ENCODE measurements at places on chromosomes 4 and X.
A peak's percentile ranks its signal among the peaks of the same experiment; 100 is the strongest.

DNA sequence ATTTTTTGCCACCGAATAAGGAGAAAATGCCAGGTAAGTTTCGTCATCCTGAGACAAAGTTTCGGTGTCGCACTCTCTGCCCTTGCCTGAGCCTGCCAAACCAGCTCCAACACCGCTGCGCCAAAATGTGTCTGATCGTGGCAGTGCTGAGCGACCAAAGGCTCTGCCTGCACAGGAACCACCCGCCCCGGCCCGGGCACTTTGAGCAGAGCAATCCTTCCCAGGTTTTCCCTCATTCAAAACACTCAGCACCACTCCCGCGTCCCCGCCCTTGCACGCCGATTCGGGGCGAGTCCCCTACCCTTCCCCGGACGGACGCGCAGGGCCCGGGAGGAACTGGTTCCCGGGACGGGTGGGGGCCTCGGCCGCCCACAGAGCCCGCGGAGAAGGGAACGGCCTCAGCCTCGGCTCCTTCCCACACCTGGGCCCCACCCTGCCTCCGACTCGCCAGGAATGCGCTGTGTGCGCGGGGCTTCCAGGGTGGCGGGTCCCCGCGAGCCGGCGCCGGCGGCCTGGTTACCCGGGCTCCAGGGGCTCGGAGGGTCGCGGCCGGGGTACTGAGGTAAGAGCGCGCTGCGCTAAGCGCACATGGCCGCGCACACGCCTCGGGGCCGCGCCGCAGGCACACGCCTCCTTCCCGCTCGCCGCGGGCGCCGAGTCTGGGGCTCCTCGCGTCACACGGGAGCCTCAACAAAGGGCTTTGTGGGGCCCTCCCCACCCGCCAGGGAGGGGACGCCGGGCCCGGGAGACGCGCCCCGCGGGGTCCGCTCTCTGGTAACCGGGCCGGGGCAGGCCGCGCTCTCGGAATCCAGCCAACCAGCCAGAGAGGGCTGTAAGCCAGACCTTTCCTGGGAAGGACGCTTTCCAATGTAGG, at the start of gene C4orf36:
Gene C4orf36, minus strand, starts transcription at position 661 of the 874 bp plus-strand sequence. CDS start 902 bp downstream, outside the sequence.
- DNase-seq, result peak; percentile 88

- DNase-seq, result no peak
These were observed 32.3 kb downstream of the MAML3 start for GRCh38 chr4:140121646-140122045.

GRCh38 chr4:110005461-110006056, 92.9 kb downstream of the EGF start:
- peak; percentile 65 for DNase-seq

DNA sequence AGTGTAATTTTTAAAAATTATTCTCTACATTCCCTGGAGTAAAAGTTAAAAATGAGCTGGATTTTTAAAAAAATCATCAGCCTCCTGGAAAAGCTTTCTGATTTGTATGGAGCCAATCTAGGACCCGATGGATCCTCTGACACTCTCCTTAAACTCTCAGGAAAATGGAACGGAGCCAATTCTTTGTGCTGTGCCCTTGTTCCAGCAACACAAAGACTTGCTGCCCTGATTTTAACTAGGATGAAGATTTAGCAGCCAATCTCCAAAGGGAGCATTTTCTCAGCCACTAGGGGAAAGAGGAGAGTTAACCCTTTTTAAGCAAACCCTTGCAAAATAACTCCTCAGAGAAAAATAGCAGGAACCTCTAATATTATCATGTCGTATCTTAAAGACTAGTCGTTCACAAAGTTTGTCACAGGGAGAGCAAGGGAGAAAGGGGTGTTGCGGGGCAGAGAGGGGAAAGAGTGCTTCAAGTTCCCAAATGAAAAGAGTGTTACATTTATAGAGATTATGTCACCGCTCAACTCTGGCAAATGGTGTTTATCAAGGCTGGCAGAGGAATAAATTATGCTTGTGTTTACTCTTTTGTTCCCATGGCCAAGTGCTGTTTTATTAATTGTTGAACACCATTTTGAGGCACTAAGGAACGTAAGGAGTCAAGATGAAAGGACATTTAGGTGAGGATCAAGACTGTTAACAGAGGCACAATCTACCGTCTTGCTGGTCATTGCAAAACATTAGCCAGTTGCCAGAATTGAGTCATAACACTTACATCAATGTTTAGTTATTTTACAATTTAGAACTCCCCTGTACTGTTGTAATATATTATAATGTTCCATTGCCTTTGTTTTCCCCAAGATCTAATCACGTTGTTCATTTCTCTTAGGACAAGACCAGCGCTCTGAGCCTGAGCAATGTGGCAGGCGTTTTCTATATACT, 250.7 kb downstream of the THOC2 start:
- peak; percentile 21 for DNase-seq

GRCh38 chrX:139423186-139423585, 107.4 kb upstream of the F9 start:
- DNase-seq, result no peak

Measured in NCI-H69 (cell line).